Nasal cavity respiratory epithelium epithelial cell of viscerocranial mucosa (primary cell): ENCODE measurements at places on chromosomes 12 and 14. TPM values are rescaled to one million over a fixed set of nuclear protein-coding genes. Genes with fewer than 3 reads are reported as not detected.

The RIPK3 gene
- total RNA-seq, result 1.4 and 4.6 TPM in 2 replicates

The OR6C1 gene
- not detected in 2 replicates for total RNA-seq

The CLMN gene
- total RNA-seq, result 5.8 and 8.2 TPM in 2 replicates

The TEX22 gene
- 0.28 and 0.34 TPM in 2 replicates for total RNA-seq

The SYNE3 gene
- total RNA-seq, result 4.8 and 5.5 TPM in 2 replicates

The KLRF1 gene
- 0.21 TPM in 1 of 2 replicates, not detected in the other for total RNA-seq

The ARPC3 gene
- 174 and 246 TPM in 2 replicates for total RNA-seq
